ENCODE measurements at places on chromosomes 2 and 18.

GRCh38 chr2:39435234-39435633, 1.9 kb downstream of the MAP4K3 start:
- peak; percentile 4 for DNase-seq

DNA sequence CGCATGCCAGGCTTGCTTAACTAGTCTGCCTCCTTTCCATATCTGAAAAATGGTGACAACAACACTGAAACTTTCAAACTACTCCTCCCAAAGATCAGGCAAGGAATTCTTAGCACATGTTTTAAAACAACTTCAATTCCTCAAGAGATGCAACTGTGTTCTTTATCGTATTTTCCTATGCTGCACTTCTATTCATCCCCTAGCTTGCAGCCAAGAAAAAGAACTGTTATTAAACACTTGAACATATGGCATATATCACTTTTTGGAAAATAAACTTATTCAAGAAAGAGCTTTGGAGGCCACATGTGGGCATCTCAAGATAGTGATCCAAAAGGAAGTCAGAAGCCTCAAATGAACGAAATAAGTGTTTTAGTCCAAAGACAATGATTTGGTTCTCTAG, 75.6 kb upstream of the STAM2 start:
- no peak for DNase-seq

DNA sequence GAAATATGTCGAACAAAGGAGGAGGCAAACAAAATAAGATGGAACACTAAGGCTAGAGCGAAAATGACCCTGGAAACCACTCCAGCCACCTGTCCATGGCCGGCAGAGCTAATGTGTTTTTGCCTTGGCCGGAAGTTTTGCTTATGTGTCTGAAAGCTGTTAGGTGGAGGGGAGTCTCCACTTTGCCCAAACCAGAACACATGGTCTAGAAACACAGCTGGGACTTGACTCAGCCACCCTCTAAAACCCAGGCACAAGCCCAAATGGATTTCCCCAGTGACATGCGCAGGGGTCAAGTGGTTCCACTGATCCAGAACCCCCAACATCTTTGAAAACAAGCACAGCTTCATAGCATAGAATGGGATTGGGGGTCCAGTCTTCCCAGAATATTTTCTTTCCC, 159.3 kb downstream of the ZBTB7C start:
- DNase-seq, result no peak

GRCh38 chr18:79797518-79798345, at the start of gene KCNG2:
Gene KCNG2, plus strand, starts transcription at chr18:79797938. Its CDS starts 65,730 bp downstream, at chr18:79863668.
- peak; percentile 19 for DNase-seq

DNA sequence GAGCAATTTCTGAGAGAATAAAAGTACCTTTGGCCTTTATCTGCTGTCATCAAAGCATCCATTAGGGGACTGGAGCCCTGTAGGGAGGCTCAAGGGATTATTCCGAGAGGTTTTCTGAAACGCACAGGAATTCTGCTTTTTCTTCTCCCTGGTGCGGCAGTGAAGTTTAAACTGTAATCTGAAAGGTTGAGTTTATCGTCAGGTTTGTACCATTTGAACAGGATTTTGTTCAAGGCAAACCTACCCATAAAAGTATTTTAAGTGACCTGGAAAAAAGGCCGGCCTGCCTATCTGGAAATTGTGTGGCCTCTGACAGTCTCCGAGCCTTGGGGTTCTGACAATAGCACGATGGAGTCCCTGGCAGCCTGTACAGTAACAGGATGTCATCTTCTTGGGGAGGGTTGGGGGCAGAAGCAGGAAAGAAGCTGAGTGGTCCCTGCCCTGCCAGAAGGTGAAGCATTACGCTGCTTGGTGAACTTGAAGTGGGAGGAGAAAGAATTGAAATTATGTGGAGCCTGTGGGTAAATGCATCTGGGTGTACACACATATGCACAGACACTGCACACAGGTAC, 272.0 kb downstream of the CYRIA start:
- no peak for DNase-seq

DNA sequence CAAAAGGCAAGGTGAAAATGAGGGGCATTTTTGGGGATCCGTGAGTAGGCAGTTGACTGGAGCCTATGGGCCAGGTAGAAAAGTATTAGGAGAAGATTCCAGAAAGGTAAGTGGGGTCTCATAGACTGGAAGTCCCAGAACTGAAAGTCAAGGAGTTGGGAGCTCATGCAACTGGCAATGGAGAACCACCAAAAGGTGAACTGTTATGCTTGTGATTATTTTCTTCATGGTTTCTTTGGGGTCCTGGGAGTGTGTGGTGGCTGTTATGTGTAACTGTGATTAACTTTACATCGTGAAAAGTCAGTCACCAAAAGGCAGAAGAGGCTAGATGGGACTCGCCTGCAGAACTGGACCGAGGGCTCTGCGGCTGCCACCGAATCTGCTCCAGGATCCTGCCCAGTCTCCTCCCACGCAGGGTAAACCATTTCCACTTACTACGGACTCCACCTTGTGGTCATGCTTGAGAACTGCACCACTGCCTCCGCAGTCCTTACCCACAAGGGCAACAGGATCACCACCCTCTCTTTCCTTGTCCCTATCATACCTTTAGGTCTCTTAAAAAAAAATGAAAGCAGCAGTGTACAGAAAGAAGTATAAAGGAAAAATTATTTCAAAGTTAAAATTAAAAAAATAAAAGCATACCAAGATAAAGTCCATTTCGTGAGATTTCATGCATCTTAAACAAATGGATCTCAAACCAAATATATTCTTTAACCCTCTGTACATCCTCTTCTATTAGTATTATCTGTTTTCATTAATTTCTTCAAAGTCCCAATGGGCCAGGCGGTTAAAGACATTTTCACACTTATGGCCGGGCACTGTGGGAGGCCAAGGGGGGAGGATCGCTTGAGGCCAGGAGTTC, 15.6 kb upstream of the CEP68 start:
- DNase-seq, result peak; percentile 78

DNA sequence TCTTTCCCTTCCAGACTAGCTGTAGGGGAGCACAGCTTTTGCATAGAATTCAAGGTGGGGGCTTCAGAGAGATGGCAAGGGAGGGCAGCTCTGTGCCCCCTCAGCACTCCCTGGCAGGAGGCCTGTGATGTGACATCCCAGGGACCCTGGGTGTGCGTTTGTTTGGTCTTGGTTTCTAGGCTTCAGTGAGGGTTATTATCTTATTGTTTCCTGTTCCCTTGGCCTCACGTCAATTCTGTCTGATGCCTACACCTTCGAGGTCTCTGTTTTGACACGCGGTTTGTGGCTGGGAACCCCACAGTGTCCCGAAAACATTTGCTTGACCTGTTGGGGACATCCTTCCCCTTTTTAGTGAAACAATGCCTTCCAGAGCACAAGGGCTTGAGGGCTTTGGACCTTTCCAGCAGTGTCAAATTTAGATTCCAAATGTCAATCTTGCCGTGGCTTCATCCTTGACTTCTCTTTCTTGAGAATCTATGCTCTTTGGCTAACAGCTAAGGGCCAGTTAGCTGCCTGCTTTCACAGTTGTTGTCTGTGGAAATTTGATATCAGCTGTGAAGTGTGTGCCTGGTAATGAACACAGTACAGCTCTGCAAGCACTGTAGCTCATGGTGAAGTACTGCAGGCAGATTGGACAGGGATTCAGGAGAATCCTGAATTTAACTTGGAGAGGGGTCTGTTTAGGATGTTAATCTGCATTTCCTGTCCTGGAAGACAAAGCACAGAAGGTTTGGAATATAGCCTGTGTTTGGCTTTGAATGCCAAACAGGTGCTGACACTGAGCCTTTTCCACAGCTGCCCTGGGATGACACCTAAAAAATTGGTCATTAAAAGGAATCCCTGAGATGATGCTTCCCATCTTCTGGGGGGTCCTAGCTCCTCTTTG, 108.2 kb upstream of the CXCR4 start:
- no peak for DNase-seq

- no peak for DNase-seq
Measured at GRCh38 chr2:104876606-104877570, 23.0 kb downstream of the POU3F3 start.

- DNase-seq, result no peak
Measured at GRCh38 chr18:77100751-77101355, 31.7 kb downstream of the MBP start.

DNA sequence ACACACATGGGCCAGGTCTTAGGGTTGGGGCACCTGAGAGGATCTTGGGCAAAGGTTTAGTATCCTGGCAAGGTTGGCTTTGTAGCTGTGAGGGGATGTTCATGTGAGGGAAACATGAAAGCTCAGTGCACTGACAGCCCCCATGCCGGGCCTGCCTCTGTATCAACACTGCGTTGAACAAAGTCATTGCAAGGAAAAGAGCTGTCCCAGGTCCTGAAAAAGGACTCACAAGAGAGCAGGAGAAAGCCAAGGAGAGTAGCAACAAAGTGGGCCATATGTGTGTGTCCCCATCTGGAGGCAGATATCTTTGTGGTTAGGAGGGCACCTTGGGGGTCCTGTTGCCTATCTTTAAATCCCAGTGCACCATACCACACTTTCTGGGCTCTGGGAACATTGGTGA, 237.8 kb upstream of the THSD7B start:
- DNase-seq, result no peak

- DNase-seq, result no peak
Measured at GRCh38 chr18:55287149-55287806, 300.7 kb downstream of the TCF4 start.

DNA sequence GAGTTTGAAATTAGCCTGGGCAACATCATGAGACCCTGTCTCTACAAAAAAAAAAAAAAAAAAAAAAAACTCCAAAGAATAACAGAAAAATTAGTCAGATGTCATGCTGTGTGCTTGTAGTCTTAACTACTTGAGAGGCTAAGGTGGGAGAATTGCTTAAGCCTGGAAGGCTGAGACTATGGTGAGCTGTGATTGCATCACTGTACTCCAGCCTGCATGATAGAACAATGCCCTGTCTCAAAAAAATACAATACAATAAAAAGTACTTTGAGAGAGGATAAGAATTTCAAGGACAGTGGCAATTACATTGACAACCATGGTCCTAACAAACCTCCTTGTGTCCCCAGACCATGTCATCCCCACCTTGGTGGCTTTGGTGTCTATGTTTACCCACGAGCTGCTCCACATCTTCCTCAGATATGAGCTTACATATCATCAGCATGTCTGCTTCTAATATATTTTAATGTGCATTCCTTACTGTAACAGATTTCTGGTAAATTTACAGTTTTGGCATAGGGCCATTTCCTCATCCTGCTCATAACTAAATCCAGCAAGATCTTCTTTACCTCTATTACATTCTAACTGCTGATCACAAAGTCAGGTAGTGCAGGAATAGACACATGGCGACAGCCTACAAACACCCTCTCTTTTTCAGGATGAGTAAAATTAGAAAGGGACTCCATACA, 437.7 kb upstream of the HNRNPA3 start:
- no peak for DNase-seq

GRCh38 chr2:241129086-241129871, 20.0 kb downstream of the PASK start:
- peak; percentile 55 for DNase-seq

GRCh38 chr18:12574494-12575185, 83.3 kb downstream of the SPIRE1 start:
- DNase-seq, result no peak

DNA sequence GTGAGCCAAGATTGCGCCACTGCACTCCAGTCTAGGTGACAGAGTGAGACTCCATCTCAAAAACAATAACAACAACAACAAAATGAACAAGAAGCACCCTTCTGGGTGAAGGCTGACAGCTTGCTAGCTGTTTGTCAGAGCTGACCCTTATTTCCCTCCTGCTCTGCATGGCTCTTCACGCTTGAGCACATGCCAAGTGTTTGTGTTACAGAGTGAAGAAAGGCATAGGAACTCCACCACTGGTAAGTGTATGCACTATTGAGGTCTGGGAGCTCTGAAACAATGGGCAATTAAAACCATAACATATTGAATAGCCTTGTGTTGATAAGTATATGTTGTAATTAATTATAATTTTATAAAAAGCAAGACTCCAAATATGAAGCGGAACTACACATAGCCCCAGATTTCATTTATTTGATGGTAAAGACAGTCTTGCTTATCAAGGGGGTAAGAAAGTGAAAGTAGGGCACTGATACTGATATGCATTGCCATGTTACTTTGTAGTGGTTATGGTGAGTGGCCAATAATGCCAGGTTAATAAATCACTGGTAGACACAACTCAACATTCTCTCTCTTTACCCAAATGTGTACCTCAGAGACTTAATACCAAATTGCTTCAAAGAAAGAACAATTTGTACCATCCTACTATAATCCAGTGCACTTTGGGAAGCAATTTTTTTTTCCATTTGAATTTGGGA, 163.4 kb downstream of the VWC2L start:
- DNase-seq, result no peak

DNA sequence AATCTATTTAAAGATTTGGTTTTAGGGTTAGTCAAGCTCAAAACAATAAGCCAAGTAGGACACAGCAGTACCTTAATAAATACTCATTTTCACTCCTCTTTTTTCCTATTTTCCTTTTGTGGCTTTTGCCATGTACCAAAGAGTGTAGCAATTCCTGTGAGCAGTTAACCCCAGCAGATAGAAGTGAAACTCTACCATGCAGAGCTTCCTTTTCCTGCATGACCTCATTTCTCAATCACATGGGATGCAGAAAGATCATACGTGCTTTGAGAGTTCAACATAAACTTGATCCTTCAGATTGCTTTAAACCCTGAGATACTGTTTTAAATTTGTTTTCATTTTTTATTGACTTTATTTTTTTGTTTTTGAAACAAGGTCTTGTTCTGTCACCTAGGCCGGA, 99.1 kb upstream of the ARHGAP15 start:
- no peak for DNase-seq

GRCh38 chr2:107529146-107529545, 297.5 kb upstream of the RGPD4 start:
- DNase-seq, result no peak

DNA sequence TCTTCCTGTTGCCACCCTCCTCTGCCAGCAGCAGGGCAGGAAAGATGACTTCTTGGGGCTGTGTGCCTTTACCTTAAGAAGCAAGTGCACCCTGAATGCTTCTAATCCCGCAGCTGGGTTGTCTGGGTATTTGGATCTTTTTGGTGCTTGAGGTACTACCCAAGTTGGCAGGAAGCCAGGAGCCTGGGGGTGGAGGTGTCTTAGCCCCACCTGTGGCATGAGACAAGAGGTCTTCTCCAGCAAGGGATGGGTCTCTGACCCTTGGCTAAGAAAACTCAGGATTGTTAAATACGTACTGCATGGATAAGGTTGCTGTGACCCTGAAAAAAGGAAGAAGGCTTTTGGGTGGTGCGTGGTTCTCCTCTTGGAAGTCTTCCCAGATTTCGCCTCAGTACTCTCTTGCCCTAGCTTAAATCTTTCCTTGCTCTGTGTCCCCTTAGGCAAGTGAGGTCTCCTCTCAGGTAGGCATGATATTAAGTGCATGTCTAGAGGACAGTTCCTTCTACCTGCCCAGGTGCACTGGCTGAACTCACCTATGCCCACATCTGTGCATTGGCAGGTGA, 4.3 kb downstream of the HPCAL1 start:
- no peak for DNase-seq

DNA sequence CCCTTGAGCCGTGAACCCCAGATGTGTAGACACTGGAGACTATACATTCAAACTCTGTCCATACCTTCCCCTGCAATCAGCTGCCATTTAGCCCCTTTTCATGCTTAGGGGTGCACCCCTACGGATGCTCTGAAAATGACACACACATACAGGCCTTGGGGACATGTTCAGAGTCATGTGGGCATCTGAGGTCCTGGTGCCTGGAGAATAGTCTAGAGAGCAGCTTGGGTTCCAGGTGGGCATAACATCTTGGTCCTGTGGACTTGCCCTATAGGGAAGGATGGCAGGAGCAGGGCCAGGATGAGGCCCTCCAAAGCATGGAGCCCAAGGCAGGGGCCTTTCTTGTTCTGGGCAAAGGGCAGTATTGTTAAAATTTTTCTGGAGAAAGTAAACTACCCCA, 9.9 kb upstream of the FHOD3 start:
- DNase-seq, result no peak
